Lower lobe of right lung (tissue), 2 donors: ENCODE measurements at places on chromosomes 3 and 15. TPM values are rescaled to one million over a fixed set of nuclear protein-coding genes. Genes with fewer than 3 reads are reported as not detected.

Gene FBXW12
- not detected for total RNA-seq

- H3K36me3 ChIP-seq, result peaks cover 75% of the 10 kb centered on the region
- no peak for DNase-seq
- H3K4me1 ChIP-seq, result peaks cover 17% of the 10 kb centered on the region
- H3K27me3 ChIP-seq, result no peaks in the 10 kb centered on the region
- no peak overlapping the region for H3K4me3 ChIP-seq
- no peak overlapping the region for H3K27ac ChIP-seq
Observed at GRCh38 chr3:133588035-133588434, 14.5 kb downstream of the CDV3 start.

- no peak for DNase-seq
- H3K36me3 ChIP-seq, result peaks cover 17% of the 10 kb centered on the region
- no peaks in the 10 kb centered on the region for H3K27me3 ChIP-seq
- H3K4me3 ChIP-seq, result no peak overlapping the region
- no peak overlapping the region for H3K27ac ChIP-seq
Observed at GRCh38 chr3:105731686-105732085, 137.1 kb downstream of the CBLB start.

DNA sequence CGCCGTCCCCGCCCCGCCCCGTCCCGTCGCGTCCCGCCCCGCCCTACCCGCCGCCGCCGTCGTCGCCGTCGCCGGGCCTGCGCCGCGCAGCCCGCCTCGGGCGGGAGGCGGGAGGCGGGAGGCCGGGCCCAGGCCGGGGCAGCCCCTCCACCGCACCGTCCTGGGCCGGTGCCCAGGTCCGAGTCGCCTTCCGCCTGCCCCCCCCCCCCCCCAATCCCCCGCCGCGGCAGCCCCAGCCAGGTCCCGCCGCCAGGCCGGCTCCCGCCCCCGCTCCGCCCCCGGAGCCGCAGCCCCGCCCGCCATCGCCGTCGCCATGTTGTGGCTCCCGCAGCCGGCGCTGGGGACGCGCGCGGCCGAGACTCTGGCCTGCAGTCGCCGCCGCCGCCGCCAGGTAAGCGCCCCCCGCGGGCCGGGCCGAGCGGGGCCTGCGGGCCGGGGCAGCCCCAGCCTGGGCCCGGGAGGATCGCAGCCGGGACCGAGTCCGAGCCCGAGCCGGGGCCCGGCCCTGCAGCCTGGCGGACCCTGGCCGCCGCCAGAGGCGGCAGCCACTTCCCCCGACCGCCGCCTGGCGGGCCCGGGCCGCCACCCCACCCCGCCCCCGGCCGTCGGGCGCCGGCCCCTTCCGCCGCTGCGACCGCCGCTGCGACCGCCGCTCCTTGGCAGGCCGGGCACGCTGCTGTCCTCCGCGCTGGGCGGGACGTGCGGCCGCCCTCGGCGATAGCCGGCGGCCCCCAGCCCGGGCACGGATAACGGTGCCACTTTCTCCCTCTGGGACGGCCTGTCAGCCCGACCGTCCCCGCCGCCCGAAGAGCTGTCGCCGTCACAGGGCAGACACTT lies at the start of gene ZNF592:
Gene ZNF592, plus strand, starts transcription at position 319 of the 837 bp plus-strand sequence. CDS start 34,084 bp downstream, outside the sequence.
- H3K27me3 ChIP-seq, result no peaks in the 10 kb centered on the region
- H3K4me1 ChIP-seq, result peaks cover 63% of the 10 kb centered on the region
- H3K27ac ChIP-seq, result peak within 1 kb of the TSS; percentile 100

GRCh38 chr3:178699810-178700209 lies 163.6 kb downstream of the KCNMB2 start:
- H3K27me3 ChIP-seq, result no peaks in the 10 kb centered on the region
- DNase-seq, result no peak
- no peaks in the 10 kb centered on the region for H3K36me3 ChIP-seq
- H3K4me1 ChIP-seq, result no peaks in the 10 kb centered on the region
- no peak overlapping the region for H3K4me3 ChIP-seq

GRCh38 chr3:169863458-169863899 lies 6.3 kb downstream of the LRRC31 start:
- H3K4me3 ChIP-seq, result no peak overlapping the region
- DNase-seq, result peak; percentile 52
- no peaks in the 10 kb centered on the region for H3K36me3 ChIP-seq

GRCh38 chr3:180329187-180329586 lies 272.8 kb upstream of the TTC14 start:
- H3K4me1 ChIP-seq, result no peaks in the 10 kb centered on the region
- no peak for DNase-seq
- no peaks in the 10 kb centered on the region for H3K36me3 ChIP-seq

- H3K4me1 ChIP-seq, result no peaks in the 10 kb centered on the region
- no peaks in the 10 kb centered on the region for H3K36me3 ChIP-seq
- no peak for DNase-seq
- H3K27ac ChIP-seq, result no peak overlapping the region
Observed at GRCh38 chr15:101590785-101591184, 61.4 kb downstream of the TM2D3 start.

GRCh38 chr3:63230146-63230545 lies 48.0 kb upstream of the SYNPR start:
- H3K36me3 ChIP-seq, result no peaks in the 10 kb centered on the region
- H3K27ac ChIP-seq, result no peak overlapping the region
- no peaks in the 10 kb centered on the region for H3K4me1 ChIP-seq
- H3K27me3 ChIP-seq, result no peaks in the 10 kb centered on the region

- no peak overlapping the region for H3K4me3 ChIP-seq
- no peak overlapping the region for H3K27ac ChIP-seq
- no peaks in the 10 kb centered on the region for H3K4me1 ChIP-seq
- DNase-seq, result no peak
- peaks cover 3% of the 10 kb centered on the region for H3K27me3 ChIP-seq
Observed at GRCh38 chr3:45103753-45104714, 42.1 kb downstream of the CDCP1 start.

- H3K27me3 ChIP-seq, result no peaks in the 10 kb centered on the region
- peak overlapping the region; percentile 94 for H3K27ac ChIP-seq
- H3K36me3 ChIP-seq, result peaks cover 4% of the 10 kb centered on the region
- DNase-seq, result no peak
Observed at GRCh38 chr3:123586131-123586530, 1.3 kb upstream of the HACD2 start.
